ENCODE measurements at places on chromosomes 4 and X. TPM values are rescaled to one million over a fixed set of nuclear protein-coding genes. Genes with fewer than 3 reads are reported as not detected.

DNA sequence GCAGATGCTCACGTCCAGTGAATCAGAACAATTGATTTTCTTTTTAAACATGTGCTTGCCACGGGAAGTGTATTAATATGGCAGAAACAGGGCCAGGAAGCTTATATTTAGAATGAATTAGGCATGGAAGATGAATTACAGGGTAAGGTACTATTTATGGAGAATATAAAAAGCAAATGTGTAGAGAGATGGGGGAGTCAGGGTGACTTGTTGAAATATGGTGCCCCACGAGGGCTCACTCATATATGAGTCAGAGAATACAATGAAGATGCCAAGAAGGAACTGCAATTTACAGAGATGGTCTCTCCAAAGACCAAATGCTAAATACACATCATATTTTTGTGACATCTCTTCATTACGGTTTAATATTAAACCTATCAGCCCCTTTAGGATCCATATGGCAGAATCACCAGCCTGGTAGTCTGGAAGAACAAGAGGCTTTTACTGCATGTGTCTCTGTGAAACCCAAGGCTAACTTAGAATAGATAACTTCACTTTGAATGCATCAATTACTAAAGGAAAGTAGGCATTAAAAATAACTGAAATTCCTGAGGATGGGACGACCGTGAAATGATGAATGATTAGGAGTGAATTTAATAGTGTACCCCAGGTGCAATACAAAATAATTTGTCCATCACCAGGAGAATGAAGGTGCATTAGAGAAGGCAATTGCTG, 385.3 kb downstream of the ARHGAP24 start:
- DNase-seq, result no peak

GRCh38 chr4:165757451-165757850, 115.6 kb upstream of the TLL1 start:
- DNase-seq, result no peak

The S100P gene
- 3.5 TPM for total RNA-seq

DNA sequence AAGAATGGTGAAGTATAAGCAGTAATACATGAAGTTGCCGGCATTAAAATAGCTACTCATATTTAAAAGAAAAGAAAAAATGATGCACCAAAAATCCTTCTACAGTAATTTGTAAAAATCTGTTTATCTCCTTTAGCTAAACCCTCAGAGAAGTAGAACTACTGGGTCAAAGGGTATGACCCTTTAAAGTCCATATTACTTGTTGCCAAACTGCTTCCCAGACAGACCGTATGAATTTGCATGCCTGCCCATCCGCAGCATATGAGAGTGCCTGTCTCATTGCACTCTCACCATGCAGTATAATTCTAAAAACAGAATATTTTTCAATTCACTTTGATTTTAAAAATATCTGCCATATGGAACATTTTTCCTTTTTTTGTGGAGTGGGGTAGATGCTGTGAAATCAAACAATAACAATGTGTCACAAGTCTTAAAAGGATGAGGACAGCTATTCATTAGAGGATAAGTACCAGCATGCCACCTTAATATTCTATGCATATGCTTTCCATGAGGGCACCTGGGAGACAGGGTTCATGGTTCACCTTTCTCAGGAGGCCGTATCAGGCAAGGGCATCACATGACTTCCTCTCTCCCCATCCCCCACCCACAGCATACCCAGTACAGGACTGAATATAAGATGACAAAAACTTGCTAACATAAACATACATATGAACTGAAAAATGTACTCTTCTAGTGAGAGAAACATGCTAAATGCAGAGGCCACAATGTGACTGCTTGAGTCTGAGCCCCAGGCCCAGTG, 17.8 kb downstream of the ZDHHC9 start:
- DNase-seq, result no peak

GRCh38 chr4:99848591-99849001, 32.0 kb downstream of the DAPP1 start:
- no peak for DNase-seq

Data from progenitor cell of endocrine pancreas (in vitro differentiated cells).